NCI-H2171 (cell line): ENCODE measurements at places on chromosomes 16 and 17.

DNA sequence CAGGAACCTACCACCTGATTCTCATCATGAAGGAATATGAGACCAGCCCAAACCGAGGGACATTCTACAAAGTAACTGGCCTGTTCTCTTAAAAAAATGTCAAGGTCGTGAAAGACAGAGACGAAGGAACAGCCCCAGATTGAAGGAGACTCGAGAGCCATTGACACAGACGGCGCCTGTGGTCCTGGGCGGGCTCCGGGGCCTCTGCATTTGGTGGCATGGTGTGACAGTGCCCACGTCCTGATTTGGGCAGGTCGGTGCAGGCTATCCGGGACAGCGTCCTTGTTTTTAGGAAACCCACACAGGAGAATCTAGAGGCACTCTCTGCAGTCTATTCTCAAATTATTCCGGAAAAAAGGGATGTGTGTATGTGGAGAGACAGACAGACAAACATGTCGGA lies 64.1 kb downstream of the ADCY9 start:
- DNase-seq, result no peak

GRCh38 chr16:27304881-27305745 lies 8.7 kb upstream of the IL4R start:
- no peak for DNase-seq

DNA sequence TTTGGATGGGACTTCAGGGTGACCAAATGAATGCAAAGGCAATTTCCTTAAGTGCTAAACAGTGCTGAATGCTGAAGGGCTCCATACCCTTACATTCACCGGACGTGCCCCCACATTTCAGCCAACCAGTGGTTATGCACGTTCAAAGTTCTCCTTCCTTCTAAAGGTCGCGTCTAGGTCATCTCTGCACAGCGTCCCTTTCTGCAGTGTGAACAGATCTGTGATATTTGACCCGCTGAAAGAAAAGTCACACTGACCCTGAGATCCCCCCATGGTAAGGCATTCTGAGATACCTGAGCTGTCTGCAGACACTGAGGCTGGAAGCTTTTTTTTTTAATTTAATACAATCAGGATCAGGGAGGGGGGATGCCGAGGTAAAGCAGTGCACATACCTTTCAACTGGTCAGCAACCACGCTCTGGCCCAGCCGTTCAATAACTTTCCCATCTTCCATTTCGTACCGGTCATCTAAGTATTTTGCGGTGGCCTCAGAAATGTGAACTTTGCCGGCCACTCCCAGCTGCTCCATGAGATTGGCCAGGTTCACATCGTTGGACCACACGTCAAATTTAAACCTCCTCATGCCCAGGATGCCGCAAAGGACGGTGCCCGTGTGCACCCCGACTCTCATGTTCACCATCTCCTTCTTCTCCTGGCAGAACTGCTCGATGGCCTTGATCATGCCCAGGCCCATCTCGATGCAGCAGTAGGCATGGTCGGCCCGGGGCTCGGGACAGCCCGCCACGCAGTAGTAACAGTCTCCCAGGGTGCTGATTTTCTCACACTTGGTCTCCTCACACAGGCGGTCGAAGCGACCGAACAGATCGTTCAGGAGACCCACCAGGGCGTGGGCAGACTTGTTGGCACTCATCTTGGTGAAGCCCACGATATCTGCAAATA lies 2.6 kb downstream of the ADCY9 start:
- no peak for DNase-seq

GRCh38 chr16:55467898-55468297 lies 11.1 kb upstream of the MMP2 start:
- no peak for DNase-seq

- DNase-seq, result no peak
Observed at GRCh38 chr16:22933173-22933572, 119.2 kb downstream of the HS3ST2 start.

DNA sequence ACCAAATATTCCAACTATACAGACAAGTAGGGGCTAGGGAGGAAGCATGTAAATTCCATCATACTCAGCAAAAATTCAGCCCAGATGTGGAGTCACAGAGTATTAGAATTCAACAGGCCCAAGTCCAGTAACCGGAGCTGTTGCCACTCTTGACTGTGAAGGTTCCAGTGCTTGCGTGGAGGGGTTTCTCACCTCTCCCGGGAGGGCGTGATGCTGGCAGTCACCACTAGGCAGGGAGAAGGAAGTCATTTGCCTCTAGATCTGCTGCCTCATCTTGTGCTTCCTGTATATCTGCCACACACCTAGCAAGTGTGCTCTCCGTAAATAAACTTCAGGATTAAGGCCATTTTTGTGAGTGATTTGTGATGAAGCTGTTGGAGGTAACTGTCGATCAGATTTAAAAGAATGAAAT lies 1.0 kb upstream of the CKLF start:
- DNase-seq, result peak; percentile 14

DNA sequence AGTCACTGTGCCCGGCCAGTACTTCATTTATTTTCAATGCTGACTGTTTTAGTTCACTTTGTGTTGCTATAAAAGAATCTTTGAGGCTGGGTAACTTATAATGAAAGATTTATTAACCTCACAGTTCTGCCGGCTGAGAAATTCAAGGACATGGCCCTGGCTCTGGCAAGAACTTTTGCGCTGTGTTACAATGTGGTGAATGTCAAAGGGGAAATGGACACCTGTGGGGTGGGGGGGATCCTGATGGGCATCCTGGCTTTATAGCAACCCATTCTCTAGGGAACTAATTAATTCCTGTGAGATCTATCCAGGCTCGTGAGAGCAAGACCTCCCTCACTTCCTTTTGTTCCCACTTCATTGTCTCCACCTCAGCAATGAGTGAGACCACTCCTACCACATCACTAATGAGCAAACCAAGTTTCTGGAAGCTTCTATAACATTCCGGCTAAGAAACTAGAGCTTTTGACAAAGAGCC lies 17.1 kb upstream of the CDH3 start:
- no peak for DNase-seq

GRCh38 chr17:36118477-36119353 lies 15.1 kb downstream of the CCL4 start:
- DNase-seq, result no peak

- no peak for DNase-seq
Observed at GRCh38 chr16:50996830-50997186, 154.3 kb downstream of the SALL1 start.

- DNase-seq, result no peak
Observed at GRCh38 chr17:82302991-82303943, 14.1 kb downstream of the CD7 start.

- DNase-seq, result no peak
Observed at GRCh38 chr17:32516940-32517701, 30.3 kb downstream of the CDK5R1 start.

GRCh38 chr16:50299508-50300105 lies 33.3 kb downstream of the ADCY7 start:
- no peak for DNase-seq

GRCh38 chr17:45976755-45977505 lies 22.1 kb upstream of the STH start:
- DNase-seq, result no peak

DNA sequence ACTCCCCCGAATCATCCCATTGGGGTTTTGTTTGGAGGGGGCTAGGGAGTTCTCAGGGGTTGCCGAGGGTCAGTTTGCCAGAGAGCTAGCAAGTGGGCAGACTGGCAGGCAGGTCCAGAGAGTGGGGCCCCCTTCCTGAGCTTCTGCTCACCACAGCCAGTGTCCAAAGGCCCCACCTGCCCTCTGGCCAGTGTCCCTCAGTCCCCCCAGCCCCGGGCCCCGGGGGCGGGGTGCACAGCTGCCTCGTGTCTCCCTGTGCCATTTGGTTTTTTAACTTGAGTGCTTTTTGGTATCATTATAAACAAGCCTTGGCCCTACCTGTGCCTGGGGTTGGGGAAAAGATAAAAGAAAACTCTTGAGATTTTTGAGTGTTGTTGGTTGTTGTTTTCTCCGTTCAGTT lies 91.8 kb downstream of the CCDC182 start:
- DNase-seq, result no peak

DNA sequence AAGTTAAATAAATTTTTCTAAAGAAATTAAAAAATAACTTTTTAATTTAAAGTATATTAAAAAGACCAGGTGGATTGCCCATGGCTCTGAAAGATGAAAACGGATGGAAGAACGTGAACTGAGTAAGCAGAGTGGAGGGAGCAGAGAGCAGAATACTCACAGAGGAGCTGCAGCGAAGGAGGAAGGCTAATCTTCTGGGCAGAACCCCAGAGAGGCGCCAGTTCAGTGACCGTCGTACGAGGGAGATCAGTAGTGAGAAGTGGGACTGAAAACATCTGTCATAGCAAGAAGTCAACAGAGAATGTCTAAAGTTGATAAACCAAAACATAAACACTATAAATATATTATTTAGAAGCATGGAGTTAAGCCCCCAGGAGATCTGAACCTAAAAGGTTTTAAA lies 34.9 kb downstream of the UBE2G1 start:
- DNase-seq, result no peak

DNA sequence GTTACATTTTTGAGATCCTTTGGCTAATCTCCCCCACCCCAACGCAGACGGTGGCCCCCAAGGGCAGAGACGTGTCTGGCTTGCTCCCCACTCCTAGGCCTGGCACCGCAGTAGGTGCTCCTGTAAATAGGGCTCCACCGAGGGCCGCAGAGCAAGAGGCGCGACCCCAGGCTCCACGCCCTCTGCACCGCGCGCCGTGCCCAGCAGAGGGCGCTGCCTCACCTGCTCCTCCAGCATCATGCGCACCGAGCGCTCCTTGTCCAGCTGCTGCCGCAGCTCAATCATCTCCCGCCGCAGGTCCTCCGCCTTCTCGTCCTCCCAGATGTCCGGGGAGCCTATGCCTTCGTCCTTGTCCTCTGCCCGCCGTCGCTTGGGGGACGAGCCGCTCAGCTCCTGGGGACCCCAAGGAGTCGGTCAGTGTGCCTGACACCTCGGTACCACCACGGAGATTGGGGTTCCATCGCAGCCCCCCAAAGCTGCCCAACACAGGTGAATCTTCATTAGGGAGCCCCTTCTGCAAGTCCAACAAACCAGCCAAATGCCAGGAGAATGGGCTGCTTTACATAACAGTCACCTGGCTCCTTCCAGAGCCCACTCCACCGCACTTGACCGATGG lies 11.2 kb downstream of the TFAP4 start:
- no peak for DNase-seq

- DNase-seq, result no peak
Observed at GRCh38 chr17:60127068-60128064, 22.4 kb upstream of the CA4 start.

DNA sequence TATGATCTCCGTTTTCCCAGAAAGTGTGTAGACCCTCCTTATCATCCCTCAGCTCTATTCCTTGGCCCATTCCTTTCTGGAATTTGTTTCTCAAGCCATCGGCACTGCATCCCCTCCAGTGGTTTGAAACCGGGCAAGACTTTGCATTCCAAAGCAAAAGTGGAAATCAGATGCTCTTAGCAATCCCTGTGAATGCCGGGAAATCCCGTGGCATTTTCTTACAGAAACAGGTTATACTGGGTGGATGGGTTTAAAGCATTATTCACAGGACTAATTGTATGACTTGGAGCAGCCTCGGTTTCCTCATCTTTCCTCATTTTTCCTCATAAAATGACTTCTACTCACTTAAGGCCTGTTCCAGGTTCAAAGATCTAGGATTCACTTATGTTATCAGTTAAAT lies 52.0 kb downstream of the MAP2K6 start:
- DNase-seq, result no peak

DNA sequence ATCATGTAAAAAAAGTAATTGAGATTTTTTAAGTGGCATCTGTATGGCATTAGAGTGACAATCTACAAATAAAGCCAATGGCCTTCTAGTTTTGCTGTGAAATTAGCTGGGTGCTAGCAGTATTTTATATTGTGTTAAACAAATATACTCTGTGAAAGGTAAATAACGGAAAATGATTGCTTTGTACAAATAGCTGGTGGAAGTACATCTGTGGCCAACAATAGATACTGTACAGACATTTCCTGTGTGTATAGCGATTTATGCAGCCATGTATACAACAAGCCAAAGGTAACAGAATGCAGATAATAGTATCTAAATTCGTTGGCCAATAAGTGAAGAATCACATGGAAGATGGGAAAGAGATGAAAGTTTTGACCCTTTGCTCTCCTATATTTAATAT lies 26.6 kb downstream of the IQCK start:
- DNase-seq, result no peak

DNA sequence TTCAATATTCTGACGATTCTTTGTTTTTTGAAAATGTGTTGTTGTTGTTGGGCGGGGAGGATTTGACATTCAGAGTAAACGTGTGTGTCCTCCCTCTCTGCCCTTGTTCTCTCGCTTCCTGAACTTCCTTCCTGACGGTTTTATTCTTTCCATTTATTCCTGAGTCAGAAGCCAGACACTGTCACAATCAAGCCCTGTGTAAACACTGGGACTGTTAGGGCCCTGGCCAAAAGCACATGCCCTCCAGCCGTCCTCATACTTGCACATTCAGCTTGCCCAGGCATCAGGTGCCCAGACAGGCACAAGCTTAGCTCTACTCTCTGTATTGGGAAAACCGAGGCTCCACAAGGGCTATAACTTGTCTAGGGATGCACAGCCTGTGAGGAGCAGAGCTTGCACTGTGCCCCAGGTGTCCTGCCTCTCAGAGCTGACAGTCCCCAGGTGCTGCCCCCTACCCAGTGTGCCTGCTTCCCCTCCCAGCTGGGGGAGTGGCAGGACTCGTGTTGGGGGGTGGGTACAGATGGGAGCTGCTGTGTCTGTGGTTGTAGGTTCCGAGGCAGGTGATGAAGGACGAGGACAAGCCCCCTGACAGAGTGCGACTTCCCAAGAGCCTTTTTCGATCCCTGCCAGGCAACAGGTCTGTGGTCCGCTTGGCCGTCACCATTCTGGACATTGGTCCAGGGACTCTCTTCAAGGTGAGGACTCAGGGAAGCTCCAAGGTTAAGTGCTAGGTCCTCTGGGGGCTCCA lies 9.7 kb downstream of the ADGRG3 start:
- no peak for DNase-seq

DNA sequence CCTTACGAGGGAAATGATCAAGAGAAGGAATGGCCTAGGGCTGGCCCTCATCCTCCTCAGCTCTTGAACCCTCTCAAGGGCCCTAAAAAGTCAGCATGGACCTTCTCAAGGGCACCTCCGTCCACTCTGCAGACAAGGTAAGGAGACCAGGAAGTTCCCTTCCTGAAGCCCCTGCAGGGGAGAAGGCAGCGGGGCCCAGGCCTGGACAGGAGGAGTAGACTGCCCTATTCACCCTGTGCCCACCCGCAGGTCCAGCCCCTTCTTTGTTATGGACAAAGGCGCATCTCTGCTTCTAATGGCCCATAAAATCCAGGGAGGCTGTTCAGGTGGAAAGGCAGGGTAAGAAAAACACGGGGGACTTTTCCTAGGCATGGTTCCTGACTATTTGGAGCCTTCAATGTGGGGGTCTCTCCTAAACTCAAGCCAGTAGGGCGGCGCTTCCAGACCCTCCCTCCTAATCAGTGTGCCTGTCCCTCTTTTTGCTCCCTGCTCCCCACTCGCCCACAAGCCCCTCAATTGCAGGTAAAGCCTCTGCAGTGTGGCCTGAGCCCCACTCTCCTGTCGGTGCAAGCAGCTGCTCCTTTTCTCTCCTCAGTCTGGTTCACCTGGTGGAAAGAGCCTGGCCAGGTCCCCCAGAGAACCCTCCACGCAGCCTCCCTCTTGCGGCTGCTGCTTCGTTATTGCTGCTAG lies 28.2 kb downstream of the AXIN2 start:
- no peak for DNase-seq
